A549 (cell line): ENCODE measurements at places on chromosomes 4 and X. TPM values are rescaled to one million over a fixed set of nuclear protein-coding genes. Genes with fewer than 3 reads are reported as not detected.

The SPOCK3 gene
- 0.04 to 0.15 TPM (median 0.12 TPM) in 3 replicates for polyA plus RNA-seq

The GLRB gene
- 1.8 to 2.7 TPM (median 2.2 TPM) in 3 replicates for polyA plus RNA-seq

GRCh38 chrX:149846789-149847188 is 34.2 kb upstream of the MAGEA8 start:
- no peak for DNase-seq

The RAB39B gene
- 0.57 to 0.71 TPM (median 0.59 TPM) in 3 replicates for polyA plus RNA-seq

- no peak for DNase-seq
Observed at GRCh38 chrX:15207994-15208393, 61.9 kb downstream of the ASB9 start.

- DNase-seq, result no peak
Observed at GRCh38 chrX:63743596-63743995, 41.4 kb downstream of the ARHGEF9 start.

GRCh38 chr4:42133006-42133405 is 19.4 kb downstream of the BEND4 start:
- DNase-seq, result no peak

GRCh38 chr4:88110826-88111225 is 47.6 kb downstream of the ABCG2 start:
- DNase-seq, result peak; percentile 6

DNA sequence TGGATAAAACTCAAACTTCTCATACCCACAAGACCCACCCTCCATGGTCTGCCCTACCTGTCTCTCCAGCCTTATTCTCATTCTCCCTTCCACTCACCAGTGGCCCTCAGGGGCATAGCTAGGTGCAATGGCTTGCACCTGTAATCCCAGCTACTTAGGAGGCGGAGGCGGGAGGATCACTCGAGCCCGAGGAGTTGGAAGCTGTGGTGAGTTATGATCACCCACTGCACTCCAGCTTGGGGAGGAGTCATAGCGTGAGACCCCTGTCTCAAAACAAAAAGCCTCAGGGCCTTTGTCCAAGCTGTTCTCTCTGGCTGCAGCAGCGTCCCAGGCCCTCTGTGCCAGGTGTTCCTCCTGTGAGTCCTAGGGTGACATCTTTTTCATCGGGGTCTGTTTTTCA is 16.5 kb downstream of the TKTL1 start:
- no peak for DNase-seq

DNA sequence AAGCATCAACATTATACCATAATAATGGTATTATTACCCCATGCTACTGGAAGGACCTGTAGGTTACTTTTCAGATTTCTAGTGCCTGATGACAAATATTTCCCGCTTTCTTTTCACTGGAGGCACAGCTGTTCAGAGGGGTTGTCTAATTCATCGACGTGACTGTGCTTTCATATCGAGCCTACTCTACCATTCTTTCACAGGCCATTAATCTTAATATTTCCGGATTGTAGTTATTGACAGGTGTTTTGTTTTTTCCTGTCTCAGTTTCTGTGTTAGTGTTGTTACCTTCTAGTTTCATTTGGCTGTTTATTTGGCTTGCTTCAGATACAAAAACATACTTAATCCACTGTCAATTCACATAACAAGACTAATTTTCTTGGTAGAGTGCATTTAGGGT is 330.9 kb downstream of the SPOCK3 start:
- DNase-seq, result no peak

DNA sequence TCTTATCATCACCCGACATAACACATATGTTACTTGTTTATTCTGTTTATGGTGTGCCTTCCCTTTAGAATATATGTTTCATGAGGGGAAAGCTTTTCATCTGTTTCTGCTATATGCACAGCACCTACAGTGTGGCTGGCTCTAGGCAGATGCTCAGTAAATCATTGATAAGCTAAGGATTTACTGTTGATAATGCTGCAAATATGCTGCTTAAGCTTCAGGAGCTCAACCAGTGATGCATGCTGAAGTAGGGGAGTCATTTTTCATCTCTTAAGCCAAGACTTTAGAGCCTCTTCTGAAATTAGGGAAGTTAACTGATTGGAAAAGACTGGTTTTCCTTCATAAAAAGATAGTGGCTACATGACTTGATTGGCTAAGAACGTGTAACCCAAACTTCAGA is 16.4 kb downstream of the FAT4 start:
- DNase-seq, result no peak

GRCh38 chr4:54731552-54731951 is 73.8 kb downstream of the KIT start:
- DNase-seq, result no peak

GRCh38 chrX:69961365-69962072 is 88.2 kb downstream of the AWAT2 start:
- no peak for DNase-seq

GRCh38 chr4:189088780-189089179 is 851.9 kb upstream of the FRG1 start:
- no peak for DNase-seq

DNA sequence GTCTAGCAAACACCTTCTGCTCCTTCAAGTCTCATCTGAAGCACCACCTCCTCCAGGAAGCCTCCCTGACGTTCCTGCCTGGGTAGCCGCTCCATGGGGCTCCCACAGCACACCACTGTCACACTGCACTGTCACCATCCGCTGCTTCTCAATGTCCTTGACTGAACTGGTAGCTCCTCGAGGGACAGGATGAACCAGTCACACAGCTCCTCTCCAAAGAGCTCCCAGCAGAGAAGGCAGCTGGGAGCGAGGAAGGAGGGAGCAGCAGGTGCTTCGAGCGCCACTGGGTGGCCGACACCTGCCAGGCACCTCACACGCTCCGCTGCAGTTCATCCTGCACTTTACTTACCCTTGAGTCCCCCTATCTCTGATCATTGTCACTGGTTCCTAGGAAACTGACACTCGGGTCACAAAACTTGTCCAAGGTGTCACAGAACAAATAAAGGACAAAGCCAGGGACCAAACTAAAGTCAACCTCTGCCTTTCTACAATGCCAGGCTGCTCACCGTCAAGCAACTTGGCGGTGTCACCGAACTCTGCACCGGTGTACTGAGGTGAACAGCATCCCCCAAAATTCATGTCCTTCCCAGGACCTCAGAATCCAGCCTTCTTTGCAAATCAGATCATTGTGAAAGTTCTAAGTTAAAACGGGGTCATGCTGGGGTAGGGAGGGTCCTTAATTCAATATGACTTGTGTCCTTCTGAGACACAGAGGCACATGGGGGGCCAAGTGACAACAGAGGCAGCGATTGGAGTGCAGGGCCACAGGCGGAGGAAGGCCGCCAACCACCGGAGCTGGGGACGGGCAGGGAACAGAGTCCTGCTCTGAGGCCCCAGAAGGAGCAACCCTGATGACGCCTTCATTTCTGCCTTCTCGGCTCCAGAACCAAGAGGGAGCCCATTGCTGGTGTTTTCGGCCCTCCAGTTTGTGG is 5.5 kb upstream of the S100P start:
- no peak for DNase-seq

GRCh38 chrX:110444996-110445395 is 86.3 kb downstream of the RTL9 start:
- no peak for DNase-seq

The SHROOM3 gene
- 2.7 to 3.2 TPM (median 2.8 TPM) in 3 replicates for polyA plus RNA-seq

DNA sequence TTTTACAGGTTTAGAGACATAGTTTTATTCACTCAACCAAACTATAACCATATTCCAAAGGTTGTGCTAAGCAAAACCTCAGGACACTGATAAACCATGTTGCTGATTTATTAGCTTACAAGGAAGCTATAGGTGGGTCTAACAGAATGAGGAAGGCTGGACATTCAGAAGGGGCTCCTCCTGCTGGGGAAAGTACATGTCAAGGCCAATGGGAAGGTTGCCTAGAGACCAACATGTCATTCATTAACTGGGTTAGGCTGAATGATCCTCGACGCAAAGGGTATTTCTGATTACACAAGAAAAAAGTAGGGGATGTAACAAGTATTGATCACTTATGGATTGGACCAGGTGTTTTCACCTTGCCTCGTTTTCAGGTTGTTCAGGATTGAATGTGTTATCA is 30.3 kb downstream of the SLC10A6 start:
- no peak for DNase-seq

DNA sequence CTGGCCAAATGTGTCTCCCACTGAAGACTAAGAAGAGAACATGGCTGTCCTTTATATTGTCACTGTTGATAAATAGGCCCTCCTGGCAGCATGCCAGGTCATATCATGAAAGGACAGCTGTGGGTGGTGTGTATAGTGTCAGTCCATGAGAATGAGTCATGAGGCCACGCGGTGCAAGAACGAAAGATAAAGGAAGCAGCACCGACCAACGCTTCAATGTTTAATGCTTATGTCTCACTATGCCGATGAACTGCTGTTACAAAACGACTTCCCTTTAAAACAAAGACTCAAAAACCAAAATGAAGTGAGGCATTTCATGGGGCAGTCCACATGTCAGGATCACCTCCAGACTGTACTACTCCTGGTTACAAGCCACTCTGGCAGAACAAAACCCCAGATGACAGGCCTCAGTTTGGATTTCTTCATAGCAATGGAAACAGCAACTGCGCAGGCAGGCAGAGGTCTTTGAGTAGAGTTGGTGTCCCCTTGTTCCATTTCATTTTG is 5.2 kb upstream of the TCEANC start:
- DNase-seq, result no peak

GRCh38 chr4:154526151-154526550 is 24.0 kb downstream of the PLRG1 start:
- no peak for DNase-seq

The SPIN2A gene
- 0.21 to 0.34 TPM (median 0.28 TPM) in 3 replicates for polyA plus RNA-seq

The CSN1S1 gene
- not detected in 3 replicates for polyA plus RNA-seq

DNA sequence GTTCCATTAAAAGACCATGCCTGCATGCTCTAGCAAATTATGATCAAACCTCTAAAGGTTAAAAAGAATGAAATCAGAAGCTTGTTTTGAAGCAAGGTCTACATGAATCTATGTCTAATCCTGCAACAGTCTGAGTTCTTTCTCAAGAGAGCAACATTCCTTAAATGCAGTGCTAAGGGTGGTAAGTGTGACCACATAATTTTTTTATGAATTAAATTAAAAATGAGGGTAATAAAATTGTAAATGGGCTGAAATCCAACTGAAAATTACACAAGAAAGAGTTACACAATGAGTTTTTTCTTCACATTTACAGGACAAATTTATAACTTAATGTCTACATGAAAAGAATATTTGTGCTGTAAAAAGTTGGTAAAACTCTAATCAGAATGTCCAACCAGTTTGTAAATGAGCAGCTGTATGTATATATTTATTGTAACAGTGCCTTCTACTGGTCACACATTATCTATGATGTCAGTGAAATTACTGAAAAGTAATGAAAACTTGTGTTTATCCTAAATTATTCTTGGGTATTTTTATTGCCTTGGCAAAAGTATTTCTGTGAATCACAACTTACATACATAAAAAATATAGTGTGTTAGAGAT is 336.3 kb upstream of the PITX2 start:
- DNase-seq, result no peak

DNA sequence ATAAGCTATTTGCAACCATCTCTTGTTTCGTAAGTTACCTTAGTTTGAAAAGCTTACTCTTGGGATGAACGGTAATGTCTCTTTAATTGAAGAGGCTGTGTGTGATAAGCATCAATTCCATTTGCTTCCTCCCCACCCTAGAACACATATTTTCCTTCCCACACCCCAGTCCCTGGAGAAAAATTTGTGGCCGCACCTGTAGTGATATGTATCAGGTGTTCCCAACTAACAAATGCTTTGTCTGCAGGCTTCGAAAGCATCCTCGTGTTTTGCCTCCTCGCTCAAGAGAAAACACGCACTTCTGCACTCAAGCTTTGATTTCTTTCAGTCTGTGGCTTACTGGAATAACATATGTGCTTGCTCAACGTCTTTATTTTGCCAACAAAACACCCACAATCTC is 143.8 kb upstream of the OTUD4 start:
- DNase-seq, result no peak

- no peak for DNase-seq
Observed at GRCh38 chr4:183544109-183544508, 39.3 kb downstream of the ING2 start.

The ANKRD50 gene
- 6.0 to 8.1 TPM (median 6.5 TPM) in 3 replicates for polyA plus RNA-seq

- DNase-seq, result no peak
Observed at GRCh38 chr4:183635321-183635720, 23.7 kb downstream of the RWDD4 start.

DNA sequence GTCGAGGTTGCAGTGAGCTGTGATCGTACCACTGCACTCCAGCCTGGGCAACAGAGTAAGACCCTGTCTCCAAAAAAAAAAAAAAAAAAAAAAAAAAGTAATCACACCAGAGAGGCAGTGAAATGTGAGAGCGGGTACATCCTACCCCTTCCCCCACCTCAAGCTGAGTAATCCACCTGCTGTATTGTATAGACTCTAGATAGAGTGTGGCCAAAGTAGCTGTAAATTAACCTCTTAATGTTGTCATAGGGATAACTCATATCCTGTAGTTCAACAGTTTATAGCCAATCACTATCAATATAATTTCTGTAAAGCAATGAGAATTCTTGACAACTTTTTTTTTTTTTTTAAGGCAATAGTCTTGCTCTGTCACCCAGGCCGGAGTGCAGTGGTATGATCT is 30.8 kb downstream of the TNIP2 start:
- no peak for DNase-seq

- peak; percentile 34 for DNase-seq
Observed at GRCh38 chrX:18390941-18391538, 34.4 kb upstream of the CDKL5 start.

- no peak for DNase-seq
Observed at GRCh38 chr4:80144676-80145470, 52.4 kb upstream of the PRDM8 start.

- no peak for DNase-seq
Observed at GRCh38 chr4:27350161-27350560, 489.5 kb downstream of the STIM2 start.

DNA sequence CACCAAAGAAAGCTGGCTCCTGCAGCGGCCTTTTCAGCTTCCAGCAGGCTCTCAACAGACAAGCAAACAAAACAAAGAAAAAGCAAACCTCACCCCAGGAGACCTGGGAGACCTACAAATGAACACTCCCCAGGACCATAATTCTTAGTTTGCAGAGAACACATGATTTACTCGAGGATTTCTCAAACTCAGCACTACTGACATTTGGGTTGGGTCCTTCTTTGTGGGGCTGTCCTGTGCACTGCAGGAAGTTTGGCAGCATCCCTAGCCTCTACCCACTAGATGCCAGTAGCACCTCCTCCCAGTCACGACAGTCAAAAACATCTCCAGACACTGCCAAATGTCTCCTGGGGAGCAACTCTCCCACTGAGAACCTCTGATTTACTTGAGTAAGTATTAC is 21.9 kb downstream of the APOO start:
- no peak for DNase-seq

- DNase-seq, result no peak
Observed at GRCh38 chr4:47551682-47552081, 66.6 kb downstream of the ATP10D start.
